ENCODE measurements at places on chromosomes 12 and 14.

- DNase-seq = no peak
Measured at GRCh38 chr12:96041181-96041580, 5.8 kb upstream of the LTA4H start.

DNA sequence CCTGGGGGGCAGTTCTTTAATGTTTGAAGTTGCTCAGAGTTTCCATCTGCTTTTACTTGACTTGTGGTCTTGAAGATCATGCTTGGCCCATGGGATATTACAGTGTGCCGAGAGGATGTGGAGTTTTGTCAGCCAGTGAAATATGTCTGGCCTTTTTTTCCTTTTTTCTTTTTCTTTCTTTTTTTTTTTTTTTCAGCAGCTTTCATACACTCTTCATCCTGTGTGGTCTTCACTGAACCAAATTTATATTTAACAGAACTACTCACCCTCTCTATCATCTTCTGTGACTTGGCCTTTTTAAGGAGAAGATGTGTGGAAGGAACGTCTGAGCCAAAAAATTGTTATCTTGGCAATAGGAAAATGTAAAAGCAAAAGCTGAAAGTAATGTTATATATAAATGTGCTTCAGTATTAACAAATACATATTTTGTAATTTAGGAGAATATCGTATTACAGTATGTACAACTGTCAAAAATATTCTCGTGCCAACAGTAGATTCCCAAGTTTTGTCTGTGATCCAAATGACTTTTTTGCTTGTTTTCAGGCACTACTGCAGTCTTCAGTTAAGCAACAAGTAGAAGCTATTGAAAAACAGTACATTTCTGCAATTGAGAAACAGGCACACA lies 200.6 kb downstream of the CCDC91 start:
- no peak for DNase-seq

- no peak for DNase-seq
Measured at GRCh38 chr14:30389877-30390385, 169.0 kb upstream of the G2E3 start.

DNA sequence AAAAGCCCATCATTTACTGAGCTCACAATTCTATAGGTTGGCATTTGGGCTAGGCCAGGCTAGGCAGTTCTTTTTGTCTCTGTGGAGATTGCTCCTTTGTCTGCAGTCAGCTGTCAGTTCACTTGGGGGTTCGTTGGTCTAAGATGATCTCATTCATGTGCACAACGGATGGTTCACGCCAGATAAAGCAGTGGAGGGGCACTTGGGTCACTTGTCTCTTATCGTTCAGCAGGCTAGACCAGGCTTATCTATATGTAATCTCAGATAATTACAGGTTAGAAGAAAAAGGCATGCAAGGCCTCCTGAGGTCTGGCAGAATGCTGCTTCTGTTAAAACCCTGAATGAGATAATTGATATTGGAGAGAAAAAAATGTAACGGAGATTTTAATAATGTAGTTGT lies 119.0 kb upstream of the ATP2B1 start:
- no peak for DNase-seq

GRCh38 chr14:102544747-102545460 lies 35.3 kb upstream of the ANKRD9 start:
- no peak for DNase-seq

DNA sequence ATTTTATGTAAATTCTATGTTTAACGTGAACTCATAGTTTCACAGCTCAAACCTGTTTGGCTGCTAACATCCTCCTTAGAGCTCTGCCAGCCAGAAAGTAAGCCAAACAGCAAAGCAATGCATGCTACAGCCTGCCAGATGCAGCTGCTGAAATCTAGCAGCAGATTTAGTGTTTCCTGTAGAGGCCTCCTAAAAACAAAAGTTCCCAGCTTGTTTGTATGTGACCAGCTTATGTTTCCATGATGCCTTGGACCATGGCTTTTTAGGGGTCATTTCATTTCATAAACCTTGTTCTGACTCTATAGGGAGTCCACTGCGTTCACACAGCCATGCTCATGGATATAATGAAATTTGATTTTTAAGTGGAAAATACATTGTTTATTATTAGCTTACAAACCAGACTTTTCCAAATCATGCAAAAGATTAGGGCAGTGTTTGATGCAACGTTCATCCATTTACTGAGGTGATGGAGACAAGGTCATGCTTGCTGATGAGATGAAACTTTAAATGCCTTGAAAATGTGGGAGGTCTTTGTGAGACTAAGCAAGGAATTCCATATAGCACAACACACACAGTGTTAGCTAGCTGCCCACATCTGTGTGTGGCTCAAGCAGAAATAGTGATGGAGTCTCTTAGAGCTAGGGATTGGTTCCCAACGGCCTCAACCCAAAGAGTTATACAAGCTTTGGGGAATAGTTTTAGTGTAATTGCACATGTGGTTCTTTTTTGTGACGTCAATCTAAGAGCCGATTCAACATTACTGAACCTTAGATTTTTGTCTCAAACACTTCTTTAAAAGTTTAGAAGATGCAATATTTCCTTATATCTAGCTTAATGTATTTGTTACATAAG lies 157.5 kb upstream of the LRIG3 start:
- no peak for DNase-seq

GRCh38 chr14:103894723-103895059 lies 33.6 kb upstream of the TDRD9 start:
- DNase-seq = no peak

DNA sequence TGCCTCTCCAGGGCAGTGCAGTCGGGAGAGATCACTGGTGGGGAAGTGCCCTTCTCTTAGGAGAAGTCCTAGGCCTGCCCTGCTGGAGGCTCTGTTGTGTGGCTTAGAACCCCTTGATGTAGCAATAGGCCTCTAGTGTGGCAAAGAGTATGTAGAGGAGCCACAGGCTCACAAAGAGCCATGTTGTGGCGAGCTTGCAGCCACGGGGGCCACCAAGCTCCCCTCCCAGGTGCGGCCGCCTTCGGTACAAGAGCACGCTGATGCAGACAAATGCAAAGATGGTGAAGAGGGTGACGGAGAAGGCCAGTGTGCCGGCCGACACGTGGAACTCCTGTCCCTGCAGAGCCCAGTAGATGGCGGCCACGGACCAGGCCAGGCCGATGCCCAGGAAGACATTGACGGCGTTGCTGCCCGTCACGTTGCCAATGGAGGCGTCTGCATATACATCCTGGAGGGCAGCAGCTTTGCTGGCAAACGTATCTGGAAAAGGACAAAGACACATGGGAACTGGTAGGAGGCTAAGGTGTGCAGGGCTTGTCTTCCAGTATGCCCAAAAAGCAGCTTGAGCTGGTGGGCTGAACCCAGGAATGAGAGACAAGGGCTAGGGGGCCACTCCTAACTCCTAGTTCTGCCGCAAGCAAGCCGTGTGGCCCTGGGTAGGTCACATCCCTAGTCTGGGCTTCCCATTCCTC lies 142.8 kb downstream of the SLC8A3 start:
- DNase-seq = no peak

DNA sequence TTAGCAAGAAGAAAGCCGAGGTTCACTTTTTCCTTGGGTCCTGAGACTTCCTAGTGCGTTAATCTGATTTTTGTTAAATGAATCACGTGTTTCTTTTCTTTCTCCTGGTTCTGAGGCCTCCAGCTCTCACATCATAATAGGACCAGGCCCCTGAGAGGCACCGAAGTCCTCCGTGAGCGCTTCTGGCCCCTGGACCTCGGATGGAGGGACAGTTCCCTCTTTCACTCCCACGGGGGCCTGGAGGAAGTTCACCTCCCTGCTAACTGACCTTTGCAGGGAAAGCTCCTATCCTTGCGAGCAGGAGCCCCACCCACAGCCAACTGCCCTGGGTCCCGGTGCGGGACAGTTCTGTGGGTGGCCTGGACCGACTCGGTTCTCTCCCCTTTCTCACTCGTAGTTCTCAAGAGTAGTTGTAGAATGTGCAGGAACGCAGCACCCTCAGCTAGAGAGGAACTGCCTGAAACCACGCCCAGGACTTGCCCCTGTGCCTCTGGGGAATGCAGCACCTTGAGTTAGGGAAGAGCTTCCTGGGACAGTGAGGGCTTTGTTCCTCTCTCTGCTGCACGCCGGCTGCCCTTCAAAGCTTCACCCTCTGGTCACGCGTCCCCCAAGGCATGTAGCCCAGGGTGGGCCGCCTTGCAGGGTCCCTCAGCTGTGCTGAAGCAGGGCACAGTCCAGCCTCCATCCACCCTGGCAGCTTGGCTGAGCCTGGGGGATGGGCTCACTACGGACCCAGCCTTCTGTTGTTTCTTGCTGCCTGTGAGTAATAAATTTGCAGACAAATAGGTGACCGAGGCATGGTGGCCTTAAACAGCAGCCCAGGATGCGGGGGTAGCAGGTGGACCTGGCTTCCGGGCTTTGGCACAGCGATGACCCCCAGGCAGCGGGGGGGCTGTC lies 264.6 kb downstream of the ADGRD1 start:
- DNase-seq = no peak

GRCh38 chr12:43285159-43285598 lies 266.8 kb downstream of the ADAMTS20 start:
- no peak for DNase-seq

- DNase-seq = no peak
Measured at GRCh38 chr14:68680541-68681051, 112.3 kb downstream of the ZFP36L1 start.

DNA sequence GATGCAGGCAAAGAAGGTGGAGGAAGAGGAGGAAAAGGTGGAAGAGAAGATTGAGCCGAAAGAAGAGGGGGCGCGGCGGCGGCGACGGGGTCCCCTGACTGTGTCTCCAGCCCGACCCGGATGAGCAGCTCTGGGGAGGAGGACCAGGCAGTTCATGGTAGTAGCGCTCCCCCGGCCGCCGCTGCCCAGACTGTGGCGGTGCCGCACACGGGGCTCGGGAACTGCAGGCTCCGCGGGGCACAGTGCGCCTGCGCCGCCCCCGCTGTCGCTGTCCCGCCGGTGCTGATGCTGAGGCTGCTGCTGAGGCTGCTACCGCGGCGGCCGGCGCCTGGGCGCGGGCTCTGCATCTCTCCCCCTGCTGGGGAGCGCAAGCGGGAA lies at the start of gene KCNH5:
Gene KCNH5, minus strand, starts transcription at position 225 of the 378 bp plus-strand sequence. CDS start 272 bp downstream, outside the sequence.
- DNase-seq = no peak

DNA sequence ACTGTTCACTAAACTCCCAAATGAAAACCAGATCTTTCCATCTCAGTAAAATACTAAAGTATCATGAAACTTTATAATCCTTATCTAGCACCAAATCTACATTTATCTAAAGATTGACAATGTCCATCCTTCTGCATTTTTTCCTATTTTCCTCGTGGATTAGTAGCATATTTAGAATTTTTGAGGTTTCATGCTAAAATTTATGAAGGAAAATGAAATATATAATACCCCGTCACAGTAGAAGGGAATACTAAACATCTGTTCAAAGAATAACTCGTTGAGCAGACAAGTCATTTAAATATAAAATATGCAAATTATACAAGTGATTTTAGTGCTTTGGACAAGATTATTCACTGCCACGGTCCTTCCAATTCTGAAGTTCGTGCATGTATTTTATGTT lies 122.7 kb upstream of the SLCO1C1 start:
- DNase-seq = no peak

DNA sequence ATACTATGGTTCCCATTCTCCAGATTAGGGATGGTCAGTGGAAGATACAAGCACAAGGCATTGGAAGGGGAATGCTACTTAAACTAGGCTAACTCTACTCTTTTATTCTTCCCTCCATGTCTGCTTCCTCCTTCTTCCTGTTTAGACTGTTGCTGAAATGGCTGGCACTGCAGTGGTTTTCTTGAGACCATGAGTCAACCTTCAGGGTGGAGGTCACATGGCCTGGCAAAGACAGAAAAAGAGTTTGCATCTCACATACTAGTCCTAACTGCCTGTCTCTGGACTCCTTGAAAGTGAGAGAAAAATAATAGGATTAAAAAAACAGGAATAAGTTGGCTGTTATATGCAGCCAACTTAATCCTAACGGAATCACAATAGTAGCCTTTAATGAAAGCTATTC lies 37.0 kb downstream of the ALDH1L2 start:
- DNase-seq = no peak

DNA sequence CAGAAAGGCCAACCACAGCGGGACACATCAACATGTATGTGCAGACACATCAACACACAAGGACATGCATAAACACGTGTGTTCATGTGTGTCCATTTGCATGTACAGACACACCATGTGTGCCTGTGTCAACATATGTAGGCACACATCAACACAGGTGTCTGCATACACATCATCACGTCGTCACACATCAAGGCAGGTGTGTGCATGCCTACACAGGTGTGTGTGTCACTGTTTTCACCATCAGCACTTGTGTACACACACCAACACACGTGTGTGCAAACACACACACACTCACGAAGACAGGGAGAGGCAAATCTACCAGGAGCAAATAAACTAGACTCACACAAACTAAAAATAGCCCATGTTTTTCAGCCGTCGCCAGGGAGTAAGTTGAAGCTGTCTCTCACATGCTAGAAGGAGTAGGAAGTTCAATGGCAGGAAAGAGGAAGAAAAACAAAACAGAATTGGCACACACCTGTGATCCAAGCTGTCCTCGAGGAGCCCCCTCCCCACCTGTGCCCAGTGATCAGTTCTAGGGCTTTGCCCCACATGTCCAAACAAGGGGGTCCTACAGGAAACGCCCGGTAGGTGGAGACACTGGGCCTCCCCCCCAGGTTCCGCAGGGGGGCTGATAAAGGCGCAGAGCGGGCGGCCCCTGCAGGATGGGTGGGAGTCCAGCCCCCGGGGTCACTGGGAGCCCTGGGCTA lies 7.4 kb downstream of the SCARB1 start:
- DNase-seq = no peak

GRCh38 chr12:122244565-122245371 lies 18.9 kb upstream of the DIABLO start:
- no peak for DNase-seq

DNA sequence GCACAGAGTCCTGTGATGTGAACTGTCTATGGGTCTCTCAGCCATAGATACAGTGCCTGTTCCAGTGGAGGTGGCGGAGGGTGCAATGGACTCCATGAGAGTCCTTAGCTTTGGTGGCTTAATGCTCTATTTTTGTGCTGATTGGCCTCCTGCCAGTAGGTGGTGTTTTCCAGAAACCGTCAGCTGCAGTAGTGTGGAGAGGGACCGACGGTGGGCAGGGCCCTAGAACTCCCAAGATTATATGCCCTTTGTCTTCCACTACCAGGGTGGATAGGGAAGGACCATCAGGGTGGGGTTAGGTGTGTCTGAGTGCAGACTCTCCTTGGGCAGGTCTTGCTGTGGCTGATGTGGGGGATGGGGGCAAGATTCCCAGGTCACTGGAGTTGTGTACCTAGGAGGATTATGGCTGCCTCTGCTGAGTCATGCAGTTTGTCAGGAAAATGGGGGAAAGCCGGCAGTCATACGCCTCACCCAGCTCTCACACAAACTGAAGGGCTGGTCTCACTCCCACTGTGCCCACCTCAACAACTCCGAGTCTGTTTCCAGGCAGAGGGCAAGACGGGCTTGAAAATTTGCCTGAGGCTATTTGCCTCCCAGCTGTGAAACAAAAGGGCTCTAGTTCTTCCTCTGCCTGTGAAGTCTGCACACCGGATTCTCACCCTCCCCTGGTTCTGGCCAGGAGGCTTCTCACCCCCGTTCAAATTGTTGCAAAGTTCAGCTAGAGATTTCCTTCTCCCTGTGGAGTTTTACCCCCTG lies 24.9 kb upstream of the ZDHHC17 start:
- no peak for DNase-seq

DNA sequence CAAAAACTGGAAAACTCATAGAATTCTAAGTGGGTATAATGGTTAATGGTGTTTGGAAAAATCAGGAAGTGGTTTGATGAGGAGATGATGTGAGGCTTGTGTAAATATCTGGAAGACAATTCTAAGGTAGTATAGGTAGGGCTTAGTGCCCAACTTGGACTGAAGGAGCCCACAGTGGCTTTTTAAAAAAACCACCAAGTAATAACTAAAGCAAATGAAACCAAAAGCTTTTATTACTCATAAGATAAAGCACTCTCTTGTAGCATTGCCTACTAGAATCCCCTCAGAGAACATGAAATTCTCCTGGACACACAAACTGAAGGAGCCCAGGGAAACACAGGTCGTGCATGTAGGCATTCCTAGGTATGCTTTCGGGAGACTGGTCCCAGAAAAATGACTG lies 324.5 kb downstream of the NELL2 start:
- no peak for DNase-seq

Measured in cortex of kidney (tissue), 1 donor.